ENCODE measurements at places on chromosomes 5 and 9. TPM values are rescaled to one million over a fixed set of nuclear protein-coding genes. Genes with fewer than 3 reads are reported as not detected.

GRCh38 chr5:28254846-28255245 is 1216.5 kb upstream of the CDH9 start:
- DNase-seq: no peak

DNA sequence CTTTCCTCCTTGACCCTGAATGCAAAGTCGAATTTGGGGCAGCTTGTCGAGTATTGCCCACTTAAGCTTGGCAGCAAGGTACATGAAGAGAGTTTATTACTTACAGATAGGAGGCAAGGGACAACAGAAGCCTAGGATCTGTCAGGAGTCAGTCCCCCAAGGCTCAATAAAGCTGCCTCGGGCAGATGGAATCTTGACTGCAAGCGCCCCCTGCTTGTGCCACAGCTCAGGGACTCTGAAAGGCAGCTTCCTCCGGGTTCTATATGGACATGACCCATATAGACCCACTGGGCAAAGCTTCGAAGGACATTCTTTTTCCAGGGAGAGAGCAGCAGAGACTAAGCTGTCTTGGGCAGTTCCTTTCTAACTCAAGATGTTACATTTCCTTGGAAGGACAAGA is 971.5 kb downstream of the EFNA5 start:
- DNase-seq: no peak

- DNase-seq: no peak
Measured at GRCh38 chr5:2185646-2186471, 303.1 kb upstream of the IRX4 start.

DNA sequence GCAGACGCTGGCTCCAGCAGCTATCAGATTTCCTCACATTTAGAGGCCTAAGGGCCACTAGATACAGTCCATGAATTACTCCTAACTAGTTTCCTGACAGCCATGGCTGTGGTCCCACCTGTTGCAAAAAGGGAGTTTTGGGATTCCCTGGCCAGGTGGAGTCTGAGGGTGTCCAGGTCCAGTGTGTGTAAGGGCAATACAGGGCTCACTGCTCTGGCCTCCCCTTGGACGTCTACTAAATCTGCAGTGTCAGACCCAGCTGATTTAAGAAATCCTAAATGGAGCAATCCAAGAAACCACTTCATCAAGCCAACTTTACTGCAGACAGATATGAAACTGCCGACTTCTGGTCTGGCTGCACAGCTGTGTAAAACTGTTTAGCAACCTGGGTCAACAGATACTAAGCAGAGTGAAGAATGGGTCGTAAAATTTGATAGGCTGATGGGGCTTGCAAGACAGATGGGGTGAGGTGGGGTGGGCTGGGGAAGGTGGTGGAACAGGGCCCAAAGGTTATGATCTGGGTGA is 116.4 kb downstream of the GADD45G start:
- no peak for DNase-seq

- DNase-seq: no peak
Measured at GRCh38 chr9:125551781-125552180, 155.2 kb downstream of the MAPKAP1 start.

GRCh38 chr5:167389537-167389936 is 901.9 kb upstream of the WWC1 start:
- no peak for DNase-seq

The ARHGEF28 gene
- 24.2 TPM for polyA plus RNA-seq

The KIF4B gene
- not detected for polyA plus RNA-seq

The PCDHB13 gene
- 0.07 TPM for polyA plus RNA-seq

The SLC34A3 gene
- not detected for polyA plus RNA-seq

The CLIC3 gene
- 9.4 TPM for polyA plus RNA-seq

The ABHD17B gene
- polyA plus RNA-seq: 16.3 TPM
